Mesothelial cell of epicardium (in vitro differentiated cells): ENCODE measurements at places on chromosomes 5 and 9.

- DNase-seq, result no peak
Measured at GRCh38 chr5:133781436-133782225, 169.3 kb upstream of the FSTL4 start.

GRCh38 chr9:129472651-129473102 is 148.2 kb downstream of the C9orf50 start:
- DNase-seq, result no peak

GRCh38 chr5:89901983-89902382 is 507.6 kb downstream of the CETN3 start:
- DNase-seq, result no peak

DNA sequence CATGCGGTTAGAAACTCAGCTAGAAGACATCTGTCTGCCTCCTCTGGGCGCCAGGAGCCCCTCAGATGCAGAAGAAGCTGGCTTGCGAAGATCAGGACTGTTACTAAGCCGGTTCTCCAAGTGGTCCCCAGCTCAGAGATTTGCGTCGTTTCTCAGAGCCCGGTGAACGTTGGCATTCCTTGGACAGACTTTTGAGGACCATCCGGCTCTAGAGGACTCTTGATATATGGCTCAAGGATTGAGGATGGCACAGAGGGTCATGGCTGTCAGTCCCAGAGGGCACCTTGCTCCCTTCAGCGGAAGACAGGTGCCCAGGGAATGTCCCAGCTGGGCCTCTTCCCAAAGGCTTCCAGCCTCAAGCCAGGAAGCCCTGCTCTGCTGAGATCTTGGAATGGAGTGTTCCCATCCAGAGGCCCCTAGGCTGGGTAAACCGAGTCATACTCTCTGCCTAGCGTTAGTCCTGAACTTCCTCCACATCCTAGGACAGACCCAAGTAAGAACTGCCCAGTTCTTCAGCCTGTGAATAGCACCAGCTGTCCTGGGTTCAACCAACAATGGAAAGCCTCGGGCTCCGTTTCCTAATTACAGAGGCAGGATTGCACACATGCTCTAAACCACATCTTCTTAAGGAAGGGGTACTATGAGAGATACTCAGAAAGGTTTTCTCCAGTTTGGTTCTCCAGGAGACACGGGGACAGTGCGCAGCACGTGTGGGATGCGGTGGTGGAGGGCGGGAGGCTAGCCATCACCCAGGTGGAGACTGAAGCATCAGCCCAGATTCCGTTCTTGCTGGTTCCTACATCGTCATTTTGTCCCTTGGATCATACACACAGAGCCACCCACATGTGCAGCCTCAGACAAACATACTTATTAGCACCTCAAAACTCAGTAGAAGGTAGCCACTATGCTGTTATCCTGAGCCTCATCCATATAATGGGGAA is 51.4 kb downstream of the ZNF354C start:
- DNase-seq, result no peak

DNA sequence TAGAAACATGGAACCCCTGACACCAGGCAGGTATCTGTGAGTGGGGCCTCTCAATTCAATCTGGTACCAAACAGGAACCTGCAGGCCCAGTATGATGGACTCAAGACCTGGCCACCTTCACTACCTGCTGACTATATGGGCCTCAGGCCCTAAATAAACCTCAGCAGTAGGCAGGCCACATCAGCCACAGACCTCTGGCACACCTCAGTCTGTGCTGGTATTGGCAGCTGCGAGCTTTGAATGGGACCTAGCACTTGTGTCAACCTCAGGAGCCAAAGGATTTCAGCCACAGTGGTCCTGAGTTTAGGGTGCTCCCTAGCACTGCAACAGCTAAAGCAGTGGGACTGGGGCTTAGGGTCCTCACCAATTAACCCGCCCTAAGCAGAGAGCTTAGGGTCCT is 325.5 kb downstream of the ZNF608 start:
- DNase-seq, result no peak

GRCh38 chr9:96305171-96305570 is 3.2 kb upstream of the HSD17B3 start:
- no peak for DNase-seq

GRCh38 chr9:90054810-90055209 is 450.0 kb downstream of the GADD45G start:
- peak; percentile 1 for DNase-seq

DNA sequence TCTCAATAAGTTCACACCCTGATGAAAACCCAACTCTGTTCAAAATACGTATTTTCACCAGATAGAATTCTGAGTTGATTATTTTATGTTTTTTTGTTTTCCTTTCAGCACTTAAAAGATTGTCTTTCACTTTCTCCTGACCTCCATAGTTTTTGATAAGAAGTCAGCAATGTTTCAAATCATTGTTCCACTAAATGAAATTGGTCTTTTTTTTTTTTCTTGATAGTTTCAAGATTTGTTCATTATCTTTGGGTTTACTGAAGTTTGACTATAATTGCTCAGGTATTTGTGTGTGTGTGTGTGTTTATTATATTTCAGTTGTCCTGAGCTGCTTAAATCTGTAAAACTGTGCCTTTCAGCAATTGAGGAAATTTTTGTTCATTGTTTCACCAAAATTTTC is 498.7 kb downstream of the TLE1 start:
- DNase-seq, result no peak

DNA sequence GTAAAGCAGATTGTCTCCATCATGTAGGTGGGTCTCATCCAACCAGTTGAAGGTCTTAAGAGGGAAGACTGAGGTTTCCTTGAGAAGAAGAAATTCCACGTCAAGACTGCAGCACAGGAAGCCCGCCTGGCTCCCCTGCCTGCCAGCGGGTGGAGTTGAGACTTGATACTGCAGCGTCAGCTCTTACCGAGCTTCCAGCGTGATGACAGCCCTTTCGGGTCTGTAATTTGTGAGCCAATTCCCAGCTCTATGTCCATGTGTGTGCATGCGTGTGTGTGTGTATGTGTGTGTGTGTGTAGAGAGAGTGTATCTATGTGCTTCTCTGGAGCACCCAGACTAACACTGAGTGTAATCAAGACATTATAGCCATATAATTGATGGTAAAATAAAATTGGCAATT is 379.7 kb upstream of the IRX2 start:
- DNase-seq, result no peak
